ENCODE measurements at places on chromosomes 12 and 14.

DNA sequence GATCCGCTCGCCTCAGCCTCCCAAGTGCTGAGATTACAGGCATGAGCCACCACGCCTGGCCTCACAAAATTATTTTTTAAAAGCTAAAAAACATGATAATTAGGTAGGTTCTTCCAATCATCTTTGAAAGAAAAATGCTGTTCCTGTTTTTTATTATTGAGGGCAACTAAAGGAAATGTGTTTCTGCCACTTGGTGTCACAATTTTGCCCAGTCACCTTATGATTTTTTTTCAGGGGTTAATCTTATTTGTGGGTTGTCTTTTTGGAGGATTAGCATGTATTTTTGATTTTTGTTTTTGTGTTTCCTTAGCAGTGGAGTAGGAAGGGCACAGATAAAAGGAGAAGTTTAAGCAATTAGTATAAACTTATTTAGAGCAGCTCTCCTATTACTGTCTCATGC is 79.8 kb downstream of the PRORP start:
- no peak for DNase-seq

GRCh38 chr12:18990856-18991255 is 138.7 kb upstream of the PLEKHA5 start:
- no peak for DNase-seq

GRCh38 chr14:104725772-104726548 is 1.9 kb downstream of the ADSS1 start:
- DNase-seq = no peak

GRCh38 chr14:22422238-22422637 is 166.8 kb downstream of the DAD1 start:
- no peak for DNase-seq

GRCh38 chr12:3003357-3003992 is 44.3 kb downstream of the TEAD4 start:
- DNase-seq = no peak

- no peak for DNase-seq
Observed at GRCh38 chr14:53126731-53127130, 26.4 kb downstream of the DDHD1 start.

GRCh38 chr12:105993766-105994555 is 144.8 kb downstream of the NUAK1 start:
- no peak for DNase-seq

GRCh38 chr12:119020406-119021360 is 39.3 kb downstream of the SRRM4 start:
- peak; percentile 30 for DNase-seq

GRCh38 chr12:49750027-49750995 is 9.0 kb downstream of the TMBIM6 start:
- no peak for DNase-seq

- no peak for DNase-seq
Observed at GRCh38 chr14:33210311-33210710, 271.6 kb downstream of the NPAS3 start.

DNA sequence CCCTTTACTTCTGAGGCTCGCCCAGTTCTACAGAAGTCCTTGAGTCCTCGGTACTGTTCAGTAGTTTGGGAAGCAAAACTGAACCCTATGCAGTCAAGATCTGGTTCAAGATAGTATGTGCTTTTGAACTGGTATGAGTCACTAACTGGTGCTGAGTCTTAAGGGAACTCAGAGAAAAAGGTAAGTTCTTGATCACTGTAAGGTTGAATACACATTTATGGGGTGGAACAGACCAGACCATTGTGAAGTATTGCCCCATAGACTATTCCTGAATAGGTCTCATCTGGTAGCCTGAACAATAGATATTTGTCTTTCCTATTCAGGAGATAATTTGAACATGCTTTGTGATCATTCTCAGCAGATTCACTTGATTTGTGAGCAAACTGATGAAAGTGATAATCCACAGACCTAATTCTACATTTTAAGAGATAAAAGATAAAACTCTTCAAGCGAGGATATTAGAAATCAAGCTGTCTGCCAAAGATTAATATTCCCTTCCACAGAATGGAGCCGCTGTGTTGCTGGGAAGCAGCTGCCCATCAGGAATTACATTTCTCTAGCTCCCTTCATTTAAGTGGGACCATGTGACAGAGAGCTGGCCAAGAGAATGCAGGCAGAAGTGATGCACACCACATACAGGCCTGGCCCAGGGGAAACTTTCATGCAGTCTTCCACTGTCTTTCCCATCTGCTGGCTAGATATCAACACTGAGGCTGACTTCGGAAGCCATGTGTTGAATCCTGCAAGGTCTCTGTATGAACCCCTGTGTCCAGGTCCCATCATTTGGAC is 369.8 kb upstream of the GARIN6 start:
- no peak for DNase-seq

- DNase-seq = peak; percentile 48
Observed at GRCh38 chr12:57535764-57536596, 11.0 kb downstream of the DCTN2 start.

- no peak for DNase-seq
Observed at GRCh38 chr14:77273796-77274195, 2.8 kb upstream of the NGB start.
